ENCODE measurements at places on chromosomes 7 and 10.

GRCh38 chr7:266851-267840 is 22.8 kb upstream of the FOXL3 start:
- DNase-seq, result no peak

- DNase-seq, result no peak
These were observed 28.7 kb downstream of the LRGUK start for GRCh38 chr7:134155871-134156270.

DNA sequence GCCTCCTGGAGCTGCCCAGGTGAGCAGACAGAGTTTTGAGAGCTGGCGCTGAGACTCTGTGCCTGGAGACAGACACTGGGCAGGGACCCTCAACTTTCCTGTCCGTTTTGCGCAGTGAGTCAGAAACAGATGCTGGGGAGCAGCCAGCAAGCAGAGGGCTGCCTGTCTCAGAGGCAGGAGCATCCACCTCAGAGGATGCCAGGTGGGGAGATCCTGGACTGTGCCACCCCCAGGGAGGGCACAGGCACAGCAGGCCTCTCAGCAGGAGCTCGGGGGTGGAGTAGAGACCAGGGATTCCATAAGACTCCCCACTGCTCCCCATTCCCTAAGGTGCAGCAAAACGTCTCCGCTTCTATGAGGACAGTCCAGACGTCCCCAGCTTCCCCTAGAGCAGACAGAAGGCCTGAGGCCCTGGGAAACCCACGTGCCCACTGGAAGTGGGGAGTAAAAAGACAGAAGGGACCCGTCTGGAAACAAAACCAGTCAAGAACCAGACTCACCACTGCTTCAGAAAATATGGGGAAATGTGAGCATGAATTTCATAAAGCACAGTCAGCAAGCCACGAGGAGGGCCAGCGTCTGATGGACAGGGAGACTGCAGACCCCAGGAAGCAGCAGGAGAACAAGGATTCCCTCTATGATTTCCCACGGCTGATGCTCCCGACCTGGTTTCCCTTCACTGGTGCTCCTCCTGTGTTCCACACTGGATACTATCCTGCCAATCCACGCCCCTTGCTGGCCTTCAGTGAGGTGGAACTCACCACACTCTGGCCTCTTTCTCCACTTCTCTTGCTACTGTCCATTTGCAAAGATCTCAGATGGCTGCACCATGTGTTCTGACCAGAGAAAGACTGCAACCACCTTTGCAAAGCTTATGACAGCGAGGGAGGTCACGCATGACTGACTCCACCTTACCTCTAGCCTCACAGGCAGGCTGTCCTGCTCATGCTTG is 151.3 kb upstream of the FAM20C start:
- no peak for DNase-seq

- DNase-seq, result peak; percentile 65
These were observed 10.5 kb downstream of the TMEM273 start for GRCh38 chr10:49177391-49178355.

GRCh38 chr7:19224951-19225350 is 79.7 kb upstream of the FERD3L start:
- no peak for DNase-seq

GRCh38 chr10:19847321-19847720 is 31.1 kb downstream of the PLXDC2 start:
- DNase-seq, result peak; percentile 46

- no peak for DNase-seq
These were observed 184.2 kb upstream of the RHOBTB1 start for GRCh38 chr10:61128196-61128595.

DNA sequence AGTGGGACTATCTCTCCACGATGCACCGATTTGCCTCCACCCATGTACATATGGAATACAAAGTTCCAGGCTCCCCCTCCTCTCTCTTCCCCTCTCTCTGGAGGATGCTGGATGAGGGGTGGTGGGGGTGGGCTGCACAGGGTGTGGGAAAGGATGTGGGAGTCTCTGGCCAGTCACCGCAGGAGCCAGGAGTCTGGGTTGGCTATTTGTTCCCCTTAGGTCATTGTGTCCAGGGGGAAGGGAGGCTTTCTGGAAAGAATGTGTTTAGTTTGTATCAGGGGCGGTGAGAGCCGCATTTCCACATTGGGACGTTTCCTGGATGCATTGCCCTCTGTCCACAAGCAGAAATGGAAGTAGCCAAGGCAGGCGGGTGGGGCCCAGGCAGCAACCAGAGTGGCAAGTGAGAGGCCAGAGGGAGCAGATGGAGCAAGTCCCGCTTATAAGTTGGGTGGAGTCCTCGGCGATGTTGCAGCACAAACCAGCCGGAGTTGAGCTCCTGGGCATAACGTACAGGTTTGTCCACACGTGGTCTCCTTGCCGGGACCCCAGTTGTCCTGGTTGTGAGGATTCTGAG is 63.3 kb downstream of the ZNF777 start:
- DNase-seq, result no peak

- DNase-seq, result no peak
These were observed 216.9 kb upstream of the GLI3 start for GRCh38 chr7:42453931-42454361.

DNA sequence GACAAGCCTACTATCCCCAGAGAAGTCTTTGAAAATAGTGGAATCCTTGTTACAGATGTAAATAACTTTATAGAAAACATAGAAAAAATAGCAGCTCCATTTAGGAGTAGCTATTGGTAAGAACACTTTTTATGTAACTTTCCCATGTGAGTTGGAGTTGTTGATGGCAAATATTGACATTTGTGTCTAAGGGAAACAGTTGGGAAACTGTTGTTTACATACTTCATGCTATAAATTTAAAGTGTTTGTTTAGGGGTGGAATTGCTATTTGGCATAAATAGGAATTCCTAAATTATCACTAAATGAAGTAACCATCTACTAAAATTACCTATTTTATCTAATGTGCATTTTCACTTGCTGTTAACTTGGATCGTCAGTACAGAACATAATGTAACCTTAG is 50.7 kb downstream of the GDI2 start:
- no peak for DNase-seq

DNA sequence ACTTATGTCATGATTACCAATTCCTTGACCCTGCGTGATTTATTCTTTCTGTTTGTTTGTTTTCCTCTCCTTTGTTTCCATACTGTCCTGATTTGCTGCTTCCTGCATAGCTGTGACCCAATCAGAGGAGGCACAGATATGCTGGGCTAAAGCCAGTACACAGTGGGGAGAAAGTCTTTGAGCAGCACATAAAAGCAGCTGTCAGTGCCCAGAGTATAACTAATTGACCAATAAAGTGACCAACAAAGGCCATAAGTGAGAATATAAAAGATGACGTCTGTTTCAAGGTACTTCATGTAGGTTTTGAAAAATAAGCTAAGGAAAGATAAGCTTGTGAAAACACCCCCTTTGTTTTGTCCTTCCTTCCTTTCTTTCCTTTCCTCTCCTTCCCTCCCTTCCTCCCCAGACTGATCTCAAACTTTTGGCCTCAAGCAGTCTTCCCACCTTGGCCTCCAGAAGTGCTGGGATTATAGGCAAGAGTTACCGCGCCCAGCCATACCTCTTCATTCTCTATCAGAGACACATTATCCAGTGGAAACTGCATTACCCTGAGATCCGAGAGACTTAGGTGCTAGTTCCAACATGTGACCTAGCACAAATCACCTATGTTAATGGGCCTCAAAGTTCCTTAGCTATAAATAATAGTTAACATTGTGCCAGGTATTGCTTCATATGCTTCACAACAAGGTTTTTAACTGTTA is 17.0 kb downstream of the BCAP29 start:
- DNase-seq, result peak; percentile 73

GRCh38 chr10:78455811-78456210 is 422.1 kb downstream of the RPS24 start:
- DNase-seq, result no peak

DNA sequence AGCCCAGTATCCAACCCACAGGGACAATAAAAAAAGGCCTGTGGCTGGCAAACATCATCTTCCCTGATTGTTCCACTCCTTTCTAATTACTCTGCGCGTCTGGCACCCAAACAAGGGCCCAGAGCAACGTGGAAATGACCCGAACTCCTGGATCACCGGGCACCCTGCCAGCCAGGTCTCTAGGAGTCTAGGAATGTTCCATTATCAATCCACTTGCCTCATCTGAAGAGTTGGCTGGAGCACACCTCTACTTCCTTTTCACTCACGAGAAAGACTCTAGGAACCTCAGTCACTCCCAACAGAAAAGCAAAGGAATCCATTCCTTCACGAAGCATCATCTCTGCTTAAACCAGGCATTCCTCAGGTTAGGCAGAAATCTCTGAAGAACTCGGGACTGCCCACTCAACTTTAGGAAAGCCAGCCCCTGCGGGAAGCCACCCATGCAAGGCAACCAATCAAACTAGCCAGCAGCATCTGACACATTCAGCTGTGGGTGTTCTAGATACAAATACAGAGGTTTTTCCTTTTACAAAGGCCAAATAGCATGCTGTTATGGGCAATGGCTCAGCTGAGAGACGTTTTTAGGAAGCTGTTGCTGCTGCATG is 37.7 kb downstream of the ATXN7L1 start:
- peak; percentile 35 for DNase-seq

GRCh38 chr7:30133736-30134610 is 813 bp upstream of the MTURN start:
- DNase-seq, result no peak

- DNase-seq, result no peak
These were observed 308.1 kb downstream of the SFMBT2 start for GRCh38 chr10:7102557-7103349.

- no peak for DNase-seq
These were observed 33.5 kb upstream of the RET start for GRCh38 chr10:43043342-43043772.

DNA sequence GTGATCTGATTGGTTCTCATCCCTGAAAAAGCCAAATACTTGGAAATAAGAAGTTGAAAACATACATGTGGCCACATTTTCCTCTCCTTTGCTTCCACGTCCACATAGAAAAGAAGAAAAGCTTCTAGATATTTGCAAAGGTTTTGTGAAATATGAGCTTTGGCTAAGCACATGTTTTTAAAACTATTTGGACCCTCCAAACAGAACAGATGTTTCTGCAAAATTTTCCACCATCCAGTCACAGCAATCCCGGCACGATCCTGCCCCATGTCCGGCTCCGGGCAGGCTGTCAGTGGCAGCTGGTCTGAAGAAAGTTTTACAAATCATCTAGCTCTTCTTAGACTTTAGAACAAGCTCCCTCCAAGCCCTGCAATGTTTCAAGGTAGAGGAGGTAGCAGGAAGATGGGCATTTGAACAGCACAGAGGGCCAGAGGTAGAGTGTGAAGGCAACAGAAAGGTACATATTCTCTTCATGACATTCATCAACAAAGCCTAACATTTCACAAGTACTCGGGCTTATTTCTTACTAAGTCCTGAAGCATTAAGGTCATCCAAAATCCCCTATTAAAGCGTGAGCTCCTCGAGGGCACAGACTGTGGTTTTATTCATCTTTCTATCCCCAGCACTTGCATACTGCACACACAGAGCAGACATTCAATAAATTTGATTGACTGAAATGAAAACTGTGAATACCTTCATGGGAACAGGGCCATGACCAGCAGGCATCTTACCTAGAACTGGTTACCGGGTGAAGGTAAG is 110.1 kb downstream of the JAZF1 start:
- no peak for DNase-seq

- peak; percentile 6 for DNase-seq
These were observed 63.0 kb upstream of the CYP26C1 start for GRCh38 chr10:92997620-92998019.
